ENCODE measurements at places on chromosomes 6 and 20.

GRCh38 chr6:123430970-123431369 lies 205.8 kb downstream of the TRDN start:
- DNase-seq = no peak

DNA sequence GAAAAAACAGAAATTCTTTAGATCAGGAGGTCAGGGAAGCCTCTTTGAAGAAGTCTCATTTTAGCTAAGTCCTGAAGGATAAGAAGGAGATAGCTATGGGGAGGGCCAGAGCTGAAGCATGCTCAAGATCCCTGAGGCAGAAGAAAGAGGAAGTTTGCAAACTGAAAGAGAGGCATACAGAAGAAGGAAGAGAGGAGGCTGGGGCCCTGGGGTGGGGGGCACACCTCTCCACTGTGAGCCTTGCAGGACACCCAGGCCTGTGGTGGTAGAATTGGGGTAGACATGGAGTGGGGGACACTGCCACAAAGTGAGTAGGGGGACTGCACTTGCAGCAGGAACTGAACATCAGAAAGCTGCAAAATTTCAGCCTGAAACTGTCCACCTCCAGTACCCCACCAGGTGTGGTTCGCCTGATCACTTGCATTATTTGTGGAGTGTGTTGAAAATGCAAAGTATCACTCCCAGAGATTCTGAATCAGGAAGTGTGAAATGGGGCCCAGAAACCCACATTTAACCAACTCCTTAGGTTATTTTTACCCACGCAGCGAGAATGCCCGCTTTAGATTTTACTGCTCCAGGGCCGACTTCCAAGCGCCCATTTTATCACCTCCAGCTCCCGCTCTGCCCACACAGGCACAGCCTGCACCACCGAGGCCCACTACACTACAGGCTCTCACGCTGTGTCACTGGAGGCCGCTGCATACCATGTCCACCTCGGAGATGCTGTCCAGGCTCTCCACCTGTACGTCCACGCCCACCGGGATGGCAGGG lies 44.0 kb downstream of the GABRR2 start:
- no peak for DNase-seq

DNA sequence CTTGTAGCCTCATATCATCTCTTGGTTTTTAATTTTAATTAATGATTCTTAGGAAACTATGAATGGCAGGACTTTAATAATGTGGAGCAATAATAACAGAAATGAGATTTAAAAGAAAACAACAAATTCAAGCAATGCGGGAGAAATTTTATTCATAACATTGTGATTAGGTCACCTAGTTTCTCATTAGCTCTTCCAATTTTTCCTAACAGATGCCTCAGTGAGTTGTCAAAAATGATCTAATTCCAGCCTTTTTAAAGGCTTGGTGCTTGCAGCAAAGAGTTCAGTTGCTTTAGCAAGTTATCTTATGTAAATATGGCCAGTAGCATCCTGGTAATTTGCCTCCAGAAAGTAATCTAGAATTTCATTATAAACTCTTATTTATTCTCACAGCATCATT lies 20.4 kb downstream of the PDE7B start:
- DNase-seq = no peak

GRCh38 chr20:44217342-44218092 lies 6.9 kb upstream of the OSER1 start:
- DNase-seq = peak; percentile 69

DNA sequence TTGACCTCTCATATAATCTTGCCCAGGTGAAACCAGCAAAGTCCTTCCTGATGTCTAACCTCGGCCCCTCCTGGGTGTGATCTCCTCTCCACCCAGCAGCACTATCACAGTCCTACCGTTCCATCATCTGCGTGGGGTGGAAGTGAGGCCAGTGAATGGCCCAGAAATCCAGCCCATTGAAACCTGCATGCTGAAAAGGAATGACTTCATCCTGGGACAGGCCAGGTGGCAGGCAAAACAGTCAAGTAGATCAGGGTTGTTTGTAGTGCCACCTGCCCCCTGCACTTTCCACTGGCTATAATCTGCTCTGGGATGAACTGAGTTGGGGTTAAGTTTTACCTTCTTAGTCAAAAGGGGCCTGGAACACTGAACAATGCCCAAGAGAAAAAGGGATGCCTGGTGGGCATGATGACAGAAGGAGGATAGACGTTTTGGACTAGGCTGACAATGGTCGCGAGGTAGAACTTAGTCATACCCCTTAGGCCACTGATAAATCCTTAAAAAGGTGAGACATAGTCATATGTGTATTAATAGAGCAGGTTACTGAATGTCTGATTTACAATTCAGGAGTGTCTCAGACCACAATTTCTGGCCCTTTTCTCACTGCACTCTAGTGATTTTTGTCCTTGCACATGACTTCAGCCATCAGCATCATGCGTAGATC lies 8.1 kb upstream of the HSP90AB1 start:
- no peak for DNase-seq

- no peak for DNase-seq
Observed at GRCh38 chr6:84921891-84922290, 157.5 kb upstream of the TBX18 start.

- no peak for DNase-seq
Observed at GRCh38 chr20:5863040-5863833, 87.1 kb downstream of the TRMT6 start.

- no peak for DNase-seq
Observed at GRCh38 chr6:74654296-74654695, 551.6 kb downstream of the COL12A1 start.

DNA sequence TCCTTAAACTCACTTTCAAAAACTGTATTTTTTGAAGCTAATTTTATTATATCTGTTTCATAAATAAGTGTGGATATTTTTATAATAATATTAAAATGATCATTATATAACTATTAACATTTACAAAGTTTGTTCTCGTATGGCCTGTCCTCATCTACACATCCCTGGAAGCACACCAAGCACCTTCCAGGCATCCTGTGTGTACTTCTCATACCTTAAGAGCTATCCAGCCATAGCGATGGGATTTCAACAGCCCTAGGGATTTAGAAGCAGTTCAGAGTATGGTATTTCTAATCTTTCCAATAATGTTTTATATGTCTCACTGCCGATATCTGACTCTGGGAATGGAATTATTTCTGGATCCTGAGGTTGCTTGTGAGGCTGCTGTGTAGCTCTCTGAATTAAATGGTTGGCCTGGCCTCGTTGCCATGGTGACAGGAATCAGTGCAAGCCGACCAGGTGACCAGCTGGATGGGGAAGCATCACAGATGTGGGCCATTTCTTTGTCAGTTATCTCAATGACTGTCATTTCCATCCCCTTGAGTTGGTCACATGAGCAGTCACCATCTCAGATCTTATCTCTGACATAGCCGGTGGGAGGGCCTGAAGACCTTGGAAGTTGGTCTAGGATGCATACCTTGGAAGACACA lies 265.2 kb upstream of the RIN2 start:
- no peak for DNase-seq

DNA sequence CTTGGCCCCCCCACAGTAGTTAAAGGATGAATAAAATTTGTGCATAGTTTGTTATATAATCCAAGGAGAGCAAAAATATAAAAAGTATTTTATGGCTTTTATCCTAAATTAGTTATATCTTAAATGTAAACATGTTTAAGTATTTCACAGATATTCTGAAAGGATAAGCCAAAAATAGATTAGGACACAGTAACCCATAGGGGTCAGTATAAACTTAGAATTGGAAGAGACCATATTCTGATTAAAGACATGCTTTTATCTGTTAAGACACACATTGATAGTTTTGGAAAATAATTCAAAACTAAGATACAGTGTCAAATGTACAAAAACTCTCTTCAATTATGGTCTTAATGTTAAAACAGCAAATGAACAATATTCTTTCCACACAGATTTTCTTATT lies 4.5 kb upstream of the SERINC1 start:
- no peak for DNase-seq

- DNase-seq = no peak
Observed at GRCh38 chr6:21753241-21754108, 159.9 kb downstream of the SOX4 start.

- DNase-seq = no peak
Observed at GRCh38 chr6:138145402-138145801, 16.3 kb upstream of the ARFGEF3 start.

DNA sequence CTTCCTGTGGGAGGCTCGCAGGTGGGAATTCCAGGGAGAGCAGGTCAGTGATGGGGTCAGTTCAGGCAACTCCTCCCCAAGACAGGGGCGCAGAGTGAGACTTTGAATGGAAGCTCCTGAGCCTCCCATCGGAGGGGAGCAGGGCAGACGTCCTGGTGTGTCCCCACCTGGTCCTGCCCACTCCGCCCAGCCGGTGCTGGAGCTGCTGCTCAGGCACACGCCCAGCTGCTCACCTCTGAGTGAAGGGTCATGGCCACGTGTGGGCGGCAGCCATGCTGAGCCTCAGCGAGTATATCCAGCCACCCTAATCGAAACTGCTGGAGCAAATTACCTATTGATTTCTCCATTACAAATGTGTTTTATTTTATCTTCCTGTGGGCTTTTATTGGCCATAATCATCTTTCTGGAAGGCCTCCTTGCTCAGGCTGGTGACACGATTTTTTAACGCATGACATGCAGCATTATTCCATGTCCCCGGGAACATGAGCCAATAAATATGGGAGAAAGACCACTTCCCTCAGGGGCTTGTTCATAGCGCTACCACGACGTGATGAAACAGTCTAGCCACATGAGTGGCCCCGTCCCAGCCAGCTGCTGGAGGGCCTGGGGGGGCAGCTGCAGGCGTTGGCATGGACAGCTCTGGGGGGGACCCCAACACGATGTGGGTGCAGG lies 148.1 kb downstream of the TAF4 start:
- no peak for DNase-seq

DNA sequence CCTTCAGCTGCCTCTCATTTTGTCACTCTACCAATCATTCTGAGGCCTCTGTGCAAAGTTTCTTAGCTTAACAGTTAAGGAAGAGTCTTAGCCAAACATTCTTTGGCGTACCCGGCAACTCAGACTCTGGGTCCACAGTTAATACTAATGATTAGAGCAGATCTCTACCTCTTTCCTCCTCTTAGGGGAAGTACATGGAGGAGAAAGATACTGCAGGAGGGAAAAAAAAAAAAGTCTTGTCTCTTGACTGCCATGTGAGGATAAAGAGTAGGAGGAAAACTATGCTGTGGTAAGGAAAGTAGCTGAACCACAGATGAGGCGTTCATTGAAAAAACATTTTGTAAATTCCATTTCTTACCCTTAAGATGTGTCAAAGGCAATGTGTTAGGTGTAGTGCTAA lies 44.0 kb upstream of the MARCKS start:
- DNase-seq = no peak

DNA sequence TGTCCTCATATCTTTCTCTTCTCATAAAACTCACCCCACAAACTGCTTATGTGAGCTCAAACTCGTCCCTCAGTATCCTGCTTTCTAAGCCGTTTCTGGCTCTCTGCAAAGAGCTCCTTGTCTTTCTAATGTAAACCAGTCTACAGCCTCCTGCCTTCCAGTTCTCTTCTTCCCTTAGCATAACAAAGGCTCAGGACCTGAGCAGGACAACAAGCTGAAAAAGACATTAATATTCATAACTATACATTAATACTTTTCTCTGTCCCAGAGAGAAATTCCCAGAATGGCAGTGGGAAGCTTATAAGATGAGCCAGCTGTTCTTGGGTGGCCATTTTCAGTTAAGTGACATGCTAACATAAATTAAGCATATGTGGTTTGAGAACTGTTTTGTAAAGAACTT lies 207.0 kb upstream of the TCF21 start:
- DNase-seq = no peak

DNA sequence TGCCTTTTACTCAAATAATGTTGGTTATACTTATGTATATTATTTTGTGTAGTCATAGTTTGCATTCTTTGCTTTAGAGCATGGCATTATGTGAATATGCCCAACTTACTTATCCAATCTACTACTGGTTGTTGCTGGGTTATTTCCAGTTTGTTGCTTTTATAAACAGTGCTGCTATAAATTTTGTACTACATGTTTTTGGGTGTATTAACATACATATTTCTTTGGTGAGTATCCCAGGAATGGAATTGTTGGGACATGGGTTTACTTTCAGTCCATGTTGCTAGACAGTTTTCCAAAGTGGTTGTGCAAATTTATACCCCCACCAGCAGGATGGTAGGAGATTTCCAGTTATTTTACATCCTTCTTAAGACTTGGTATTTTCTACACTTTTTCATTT lies 157.1 kb upstream of the THEMIS start:
- no peak for DNase-seq

- no peak for DNase-seq
Observed at GRCh38 chr6:159100395-159101182, 55.8 kb upstream of the TAGAP start.

DNA sequence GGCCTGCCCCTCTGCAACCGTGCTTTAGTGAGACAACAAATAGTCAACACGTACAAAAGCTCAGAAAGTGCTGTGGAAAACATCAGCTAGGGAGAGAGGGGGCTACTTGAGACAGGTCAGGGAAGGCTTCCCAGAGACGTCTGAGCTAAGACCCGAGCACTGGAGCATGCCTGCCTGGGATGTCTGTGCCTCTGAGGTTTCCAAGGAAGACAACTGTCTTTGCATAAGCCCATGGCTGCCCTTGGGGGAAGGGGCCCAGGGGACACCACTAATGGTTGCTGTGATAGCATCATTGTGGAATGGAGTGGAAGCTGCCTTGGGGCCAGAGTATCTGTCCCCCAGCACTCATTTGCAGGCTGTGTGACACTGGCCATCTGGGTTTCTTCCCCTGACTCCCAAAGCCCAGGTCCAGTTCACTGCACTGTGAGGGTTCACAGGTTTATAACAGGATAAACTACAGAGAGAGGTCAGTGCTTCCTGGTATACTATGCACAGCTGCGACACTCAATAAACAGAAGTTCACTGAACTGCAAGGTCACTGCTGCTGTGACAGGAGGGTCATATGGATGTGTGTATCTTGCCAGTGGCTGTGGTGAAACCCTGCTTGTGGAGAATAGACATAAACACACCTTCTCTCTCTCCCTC lies 1.5 kb upstream of the ARFGEF2 start:
- no peak for DNase-seq

DNA sequence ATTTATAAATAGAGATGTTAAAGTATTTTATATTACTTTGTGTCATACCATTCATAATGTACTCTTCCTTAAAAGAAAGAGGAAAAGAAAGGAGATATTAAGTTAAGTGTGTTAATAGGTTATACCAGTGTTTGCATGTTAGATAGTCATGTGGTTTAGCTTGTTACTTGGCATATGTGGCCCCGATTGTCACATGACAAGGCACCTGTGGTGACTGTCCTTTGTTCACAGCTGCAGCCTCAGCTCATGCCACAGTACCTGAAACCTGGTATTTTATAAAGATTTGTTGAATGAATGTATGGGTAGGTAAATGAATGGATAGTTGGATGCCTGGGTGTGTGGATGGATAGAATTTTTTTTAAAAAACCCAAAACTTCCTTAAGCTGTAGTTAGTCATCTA lies 306.1 kb upstream of the FLRT3 start:
- no peak for DNase-seq

DNA sequence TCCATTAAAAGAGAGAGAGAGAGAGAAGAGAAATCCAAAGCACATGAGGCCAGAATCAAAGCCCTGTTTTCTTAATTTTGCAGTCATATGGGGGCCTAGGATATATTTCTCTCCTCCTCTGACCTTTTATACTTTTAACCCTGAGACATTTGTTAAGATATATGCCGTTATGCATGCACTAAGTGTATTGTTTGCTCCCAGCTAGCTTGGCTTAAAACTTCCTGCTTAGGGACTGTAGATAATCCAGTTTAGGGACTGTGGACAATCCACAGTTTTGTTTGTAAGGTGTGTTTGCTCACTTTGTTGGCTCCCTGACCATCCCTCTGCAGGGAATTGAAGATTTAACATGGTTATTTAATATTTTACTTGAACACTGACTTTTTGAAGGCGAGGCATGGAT lies 166.3 kb upstream of the TSHZ2 start:
- no peak for DNase-seq

GRCh38 chr20:1150218-1150617 lies 31.8 kb downstream of the PSMF1 start:
- no peak for DNase-seq

GRCh38 chr6:89458704-89459103 lies 25.8 kb downstream of the ANKRD6 start:
- DNase-seq = no peak
